ENCODE measurements at places on chromosomes 3 and 15.

- no peak for DNase-seq
Measured at GRCh38 chr3:187336322-187336721, 31.9 kb upstream of the RTP4 start.

DNA sequence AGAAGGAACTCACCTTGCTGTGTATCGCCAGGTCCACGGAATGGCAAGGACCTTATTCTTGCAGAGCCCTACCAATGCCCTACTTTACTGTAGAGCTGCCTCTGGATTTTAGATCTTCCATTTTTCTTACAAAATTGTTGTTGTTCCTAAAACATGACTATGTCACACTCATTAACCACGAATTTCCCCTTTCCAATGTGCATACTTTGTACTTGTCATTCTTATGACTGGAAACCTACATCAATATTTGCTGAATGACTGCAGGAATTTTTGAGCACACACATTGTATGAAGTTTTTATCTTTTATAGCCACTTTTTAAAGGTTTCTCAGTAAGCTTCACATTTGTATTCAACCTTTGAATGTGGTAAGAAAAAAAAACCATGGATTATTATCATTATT is 35.9 kb upstream of the CMSS1 start:
- no peak for DNase-seq

DNA sequence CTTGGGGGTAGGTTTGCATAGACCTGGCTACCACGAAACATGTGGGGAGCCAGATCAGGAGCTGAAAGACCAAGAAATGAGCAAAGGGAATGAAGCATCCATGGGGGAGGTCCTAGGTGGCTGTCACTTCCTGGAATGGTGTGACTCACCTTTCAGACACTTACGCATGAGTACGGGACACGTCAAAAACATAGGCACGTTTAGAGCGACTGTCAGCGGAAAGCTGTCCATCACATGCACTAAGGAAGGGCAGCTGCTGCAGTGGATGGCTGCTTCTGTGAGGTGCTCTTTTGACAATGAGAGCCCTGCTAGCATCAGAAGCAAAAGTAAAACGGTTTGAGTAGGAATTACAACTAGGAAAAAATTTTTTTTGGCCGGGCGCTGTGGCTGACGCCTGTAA is 244.6 kb upstream of the CCDC54 start:
- DNase-seq, result no peak

DNA sequence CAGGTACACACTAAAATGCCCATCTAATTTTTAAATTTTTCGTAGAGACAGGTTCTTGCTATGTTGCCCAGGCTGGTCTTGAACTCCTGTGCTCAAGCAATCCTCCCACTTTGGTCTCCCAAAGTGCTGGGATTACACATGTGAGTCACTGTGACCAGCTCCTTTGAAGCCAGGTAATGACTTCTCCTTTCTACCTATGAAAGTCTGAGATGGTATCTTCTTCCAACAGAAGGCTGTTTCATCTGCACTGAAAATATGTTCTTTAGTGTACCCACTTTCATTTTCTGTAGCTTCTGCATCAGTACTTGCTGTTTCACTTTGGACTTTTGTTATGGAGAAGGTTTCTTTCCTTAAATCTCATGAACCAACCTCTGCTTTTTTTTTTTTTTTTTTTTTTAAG is 8.8 kb downstream of the OIP5 start:
- no peak for DNase-seq

- DNase-seq, result no peak
Measured at GRCh38 chr3:2897821-2898220, 212.4 kb downstream of the IL5RA start.

DNA sequence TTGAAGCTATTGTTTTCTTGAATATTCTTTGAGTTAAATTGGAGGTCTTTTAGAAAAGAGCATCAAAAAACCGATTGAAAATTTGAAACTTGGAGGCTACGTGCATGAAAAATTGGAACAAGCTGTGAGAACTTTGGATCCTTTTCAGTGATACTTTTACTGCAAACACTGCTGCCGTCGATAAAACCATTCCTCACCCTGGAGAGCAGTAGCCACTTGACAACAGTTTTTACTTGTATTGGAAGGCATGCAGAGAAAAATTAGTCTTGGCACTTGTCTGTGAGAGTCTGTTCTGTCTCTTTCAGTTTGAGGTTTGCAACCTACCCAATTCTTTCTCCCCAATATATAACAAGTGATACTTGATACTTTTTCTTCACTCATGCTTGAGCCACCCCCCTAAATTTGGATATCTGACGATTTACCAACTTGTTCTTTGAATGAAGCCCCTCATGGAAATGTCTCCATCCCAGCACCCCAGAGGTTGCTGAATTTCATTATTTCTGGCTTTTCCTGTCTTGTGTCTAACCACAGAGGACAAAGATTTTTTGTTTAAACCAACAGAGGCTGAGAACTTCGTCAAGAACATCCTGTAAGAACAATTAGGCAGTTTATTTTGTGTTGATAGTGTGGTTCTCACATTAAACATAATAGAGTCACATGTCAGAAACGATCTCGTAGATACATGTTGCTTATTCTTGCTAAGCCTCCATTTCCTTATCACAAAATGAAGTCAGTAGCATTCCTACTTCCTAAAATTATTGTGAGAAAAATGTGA is 307.3 kb upstream of the PLSCR5 start:
- no peak for DNase-seq

DNA sequence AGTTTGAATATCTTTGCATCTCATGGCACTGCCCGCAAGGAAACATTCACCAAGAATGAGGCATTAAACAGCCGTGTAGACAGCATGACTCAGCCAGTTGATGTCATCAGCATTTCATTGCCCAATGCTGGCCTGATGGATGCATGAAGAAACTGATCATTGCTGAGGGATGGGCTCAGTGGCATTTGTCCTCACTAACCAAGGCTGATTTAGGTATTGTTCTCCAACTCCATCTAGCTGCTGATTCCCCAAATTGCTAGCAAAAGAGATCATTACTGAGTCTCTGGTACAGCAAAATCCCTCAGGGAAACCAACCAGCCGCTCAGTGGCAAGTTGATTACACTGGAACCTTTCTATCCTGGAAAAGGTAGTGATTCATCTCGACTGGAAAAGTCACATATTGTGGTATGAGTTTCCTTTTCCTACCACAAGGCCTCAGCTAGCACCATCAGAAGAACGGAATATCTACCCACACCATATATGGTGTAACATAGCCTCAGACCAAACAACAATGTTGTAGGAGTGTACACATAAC is 186.5 kb upstream of the GAP43 start:
- DNase-seq, result no peak

DNA sequence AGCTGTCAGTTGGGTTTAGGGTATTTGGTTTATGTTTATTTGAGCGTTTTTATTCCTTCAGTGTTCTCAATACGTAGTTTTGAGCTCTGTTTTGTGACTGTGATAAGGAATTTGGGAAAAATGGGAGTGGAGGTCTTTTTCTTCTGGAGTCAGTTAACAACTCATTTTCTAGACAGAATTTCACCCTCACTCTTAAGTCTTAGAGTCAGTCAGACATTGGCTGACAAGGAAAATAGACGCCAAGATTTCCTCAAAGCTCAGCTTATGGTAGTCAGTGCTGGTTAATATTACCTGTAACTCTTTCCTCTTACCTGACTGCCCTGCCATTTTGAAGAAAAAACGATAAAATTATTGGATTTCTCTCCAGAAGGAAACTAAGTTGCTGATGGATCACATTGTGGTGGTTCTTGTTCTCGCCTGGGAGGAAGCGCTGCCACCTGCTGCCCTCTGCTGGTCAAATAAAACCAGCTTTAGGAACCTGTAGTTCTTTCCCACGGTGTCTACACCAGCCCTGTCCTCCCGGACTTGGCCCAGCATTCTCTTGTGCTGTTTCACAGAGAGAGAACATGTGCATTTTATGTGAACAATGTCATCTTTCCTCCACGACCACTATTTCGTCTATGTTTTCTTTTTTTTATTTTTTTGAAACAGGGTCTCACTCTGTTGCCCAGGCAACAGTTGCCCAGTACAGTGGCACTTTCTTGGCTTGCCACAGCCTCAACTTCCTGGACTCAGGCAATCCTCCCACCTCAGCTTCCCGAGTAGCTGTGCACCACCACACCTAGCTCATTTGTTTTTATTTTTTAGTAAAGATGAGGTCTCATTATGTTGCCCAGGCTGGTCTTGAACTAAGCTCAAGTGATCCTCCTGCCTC is 41.4 kb upstream of the UMPS start:
- DNase-seq, result no peak

DNA sequence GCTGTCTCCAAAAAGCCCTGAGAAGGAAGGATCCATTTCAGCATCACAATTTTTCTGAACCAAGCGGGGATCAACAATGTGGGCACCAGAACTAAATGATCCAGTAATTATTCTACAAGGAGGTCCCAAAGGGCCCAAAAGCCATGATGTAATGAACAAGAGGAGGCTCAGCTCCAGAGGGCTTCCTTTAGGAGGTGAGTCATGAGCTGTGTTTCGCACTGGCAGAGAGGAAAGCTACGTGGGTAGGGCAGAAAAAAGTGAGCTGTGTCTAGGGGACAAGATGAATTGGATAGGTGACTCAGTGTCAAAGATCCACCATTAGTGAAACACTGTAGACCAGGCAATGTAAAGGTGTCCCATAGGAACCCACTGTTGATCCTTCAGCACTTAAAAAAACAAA is 113.4 kb downstream of the RORA start:
- no peak for DNase-seq

DNA sequence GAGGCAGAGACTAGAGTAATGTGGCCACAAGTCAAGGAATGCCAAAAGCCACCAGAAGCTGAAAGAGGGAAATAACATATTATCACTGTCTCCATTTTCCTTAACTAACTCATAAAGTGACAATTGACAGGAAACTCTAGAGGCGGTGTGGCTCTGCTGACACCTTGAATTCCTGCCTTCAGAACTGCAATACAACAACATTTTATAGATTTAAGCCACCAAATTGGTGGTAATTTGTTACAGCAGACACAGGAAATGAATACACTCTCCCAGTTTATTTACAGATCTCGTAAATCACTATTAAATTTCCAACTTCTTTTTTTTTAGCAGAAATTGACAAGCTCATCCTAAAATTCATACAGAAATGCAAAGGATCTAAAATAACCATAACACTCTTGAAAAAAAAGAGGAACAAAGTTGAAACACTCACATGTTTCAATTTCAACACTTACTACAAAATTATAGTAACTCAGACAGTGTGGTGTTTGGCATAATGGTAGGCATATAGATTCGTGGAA is 449.9 kb downstream of the OTOL1 start:
- DNase-seq, result no peak

DNA sequence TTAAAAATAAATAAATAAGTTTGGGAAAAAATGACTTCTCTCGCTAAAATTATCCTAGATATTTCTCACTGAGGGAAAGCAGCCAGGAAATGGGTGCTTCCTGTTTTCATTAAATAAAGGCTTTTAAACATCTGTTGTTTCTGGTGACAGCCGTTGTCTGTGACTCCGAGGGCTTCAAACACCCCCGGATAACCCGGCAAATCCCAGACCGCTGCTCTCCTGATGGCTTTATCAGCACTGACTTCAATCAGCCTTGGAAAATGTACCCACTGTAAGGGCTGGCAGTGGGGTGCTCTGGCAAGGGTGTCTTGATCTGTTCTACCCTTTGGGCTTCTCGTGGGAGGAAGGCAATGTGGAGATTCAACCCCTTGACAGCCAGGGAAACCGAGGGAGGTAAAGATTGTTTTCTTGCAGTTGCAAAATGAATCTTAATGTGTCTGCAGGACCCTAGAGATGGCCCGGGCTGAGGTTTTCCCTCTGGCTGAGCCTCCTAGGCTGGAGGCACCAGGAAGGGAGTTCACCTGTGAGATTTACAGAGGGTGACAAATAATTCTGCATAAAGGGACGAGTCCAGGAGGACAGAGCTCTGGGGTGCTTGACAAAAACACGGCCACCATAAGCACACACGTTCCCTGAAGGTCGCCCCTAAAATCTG is 33.6 kb upstream of the SEC13 start:
- DNase-seq, result no peak

GRCh38 chr3:72446218-72447058 is 401.8 kb downstream of the SHQ1 start:
- DNase-seq, result no peak

- no peak for DNase-seq
Measured at GRCh38 chr3:121998611-121999473, 23.2 kb downstream of the ILDR1 start.

- no peak for DNase-seq
Measured at GRCh38 chr3:169241991-169242707, 421.4 kb downstream of the MECOM start.

GRCh38 chr15:79635897-79636561 is 203.9 kb downstream of the MINAR1 start:
- no peak for DNase-seq

DNA sequence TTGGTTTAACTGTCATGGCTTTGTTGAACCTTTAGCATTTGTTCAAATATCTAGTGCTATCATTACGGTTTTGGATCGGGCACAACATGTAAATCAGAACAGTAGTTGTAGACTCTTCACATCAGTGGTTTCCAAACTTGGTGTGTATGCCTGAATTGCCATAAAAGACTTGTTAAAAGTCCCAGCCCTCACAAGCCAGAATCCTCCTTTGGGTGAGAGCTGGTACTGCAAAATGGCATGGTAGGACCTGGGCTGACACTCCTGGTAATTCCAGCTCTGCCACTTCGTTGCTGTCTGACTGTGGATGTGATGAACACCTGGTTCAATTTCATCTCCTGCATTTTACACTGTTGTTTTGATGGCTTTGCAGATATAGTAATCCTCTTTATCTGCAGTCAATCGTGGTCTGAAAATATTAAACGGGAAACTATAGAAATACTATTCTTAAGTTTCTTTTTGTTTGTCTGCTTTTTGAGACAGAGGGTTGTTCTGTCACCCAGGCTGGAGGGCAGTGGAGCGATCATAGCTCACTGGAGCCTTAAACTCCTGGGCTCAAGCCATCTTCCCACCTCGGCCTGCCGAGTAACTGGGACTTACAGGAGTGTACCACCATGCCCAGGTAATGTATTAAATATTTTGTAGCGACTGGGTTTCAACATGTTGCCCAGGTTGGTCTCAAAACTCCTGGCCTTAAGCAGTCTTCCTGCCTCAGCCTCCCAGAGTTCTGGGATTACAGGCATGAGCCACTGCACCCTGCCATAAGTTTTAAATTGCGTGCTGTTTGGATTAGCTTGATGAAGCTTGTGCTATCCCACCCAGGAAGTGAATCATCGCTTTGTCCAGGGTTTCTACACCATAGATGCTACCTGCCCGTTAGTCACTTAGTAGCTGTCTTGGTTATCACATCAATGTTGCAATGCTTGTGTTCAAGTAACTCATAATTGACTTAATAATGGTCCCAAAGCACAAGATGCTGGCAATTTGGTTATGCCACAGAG is 61.6 kb downstream of the RAB7A start:
- no peak for DNase-seq

DNA sequence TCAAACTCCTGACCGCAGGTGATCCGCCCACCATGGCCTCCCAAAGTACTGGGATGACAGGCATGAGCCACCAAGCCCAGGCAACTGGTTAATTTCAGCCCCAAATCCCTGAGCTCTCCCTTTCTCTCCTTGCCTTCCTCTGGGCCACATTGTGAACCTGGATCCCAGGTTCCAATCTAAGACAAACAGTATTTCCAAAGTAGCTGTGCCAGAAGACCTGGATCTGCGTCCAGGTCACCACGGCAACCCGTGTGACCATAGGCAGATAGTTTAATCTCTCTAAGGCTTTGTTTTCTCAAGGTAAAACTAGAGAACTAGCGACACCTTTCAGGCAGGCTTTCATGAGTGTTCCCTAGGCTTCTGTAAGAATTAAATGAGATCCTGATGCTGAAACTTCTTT is 5.9 kb upstream of the RBPMS2 start:
- no peak for DNase-seq

- no peak for DNase-seq
Measured at GRCh38 chr3:170725285-170725731, 139.4 kb upstream of the SLC7A14 start.
